ENCODE measurements at places on chromosomes 2 and 18. TPM values are rescaled to one million over a fixed set of nuclear protein-coding genes. Genes with fewer than 3 reads are reported as not detected.

DNA sequence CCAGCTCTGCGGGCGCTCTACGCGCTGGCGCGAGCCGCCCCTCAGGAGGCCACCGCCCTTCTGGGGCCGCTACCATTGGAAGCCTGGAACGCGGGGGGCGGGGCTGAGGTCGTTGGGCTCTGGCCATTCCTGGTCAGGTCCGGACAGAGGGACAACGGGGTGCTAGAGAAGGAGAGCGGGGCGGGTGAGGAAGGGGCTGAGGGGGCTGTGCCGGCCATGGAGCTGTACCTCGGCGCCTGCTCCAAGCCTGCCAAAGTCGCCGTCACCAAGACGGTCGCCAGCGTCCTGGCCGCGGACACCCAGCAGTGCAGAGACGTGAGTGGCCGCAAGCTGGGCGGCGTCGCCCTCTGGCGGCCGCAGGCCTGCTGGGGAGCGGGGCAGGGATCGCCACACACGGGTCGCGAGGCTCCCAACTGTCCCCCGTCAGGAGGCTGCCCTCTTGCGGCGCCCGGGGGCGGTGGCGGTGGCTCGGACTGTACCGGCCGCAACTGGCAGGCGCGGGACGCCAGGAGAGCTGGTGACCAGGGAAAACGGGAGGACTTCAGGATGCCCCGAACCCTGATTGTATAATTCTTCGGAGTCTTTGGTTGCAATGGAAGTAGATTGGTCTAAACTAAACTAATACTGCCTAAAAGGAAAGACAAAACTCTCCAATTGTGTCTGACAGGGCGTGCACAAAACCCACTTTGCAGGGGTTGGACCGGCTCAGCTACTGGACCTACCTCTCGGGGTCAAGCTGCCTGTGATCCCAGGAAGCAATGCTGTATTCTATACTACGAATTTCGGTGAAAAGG lies at the start of gene FSIP2:
Gene FSIP2 (plus strand): TSS at position 126 of the 794 bp plus-strand sequence. CDS start 91 bp downstream, at position 217.
- DNase-seq: peak; percentile 72

DNA sequence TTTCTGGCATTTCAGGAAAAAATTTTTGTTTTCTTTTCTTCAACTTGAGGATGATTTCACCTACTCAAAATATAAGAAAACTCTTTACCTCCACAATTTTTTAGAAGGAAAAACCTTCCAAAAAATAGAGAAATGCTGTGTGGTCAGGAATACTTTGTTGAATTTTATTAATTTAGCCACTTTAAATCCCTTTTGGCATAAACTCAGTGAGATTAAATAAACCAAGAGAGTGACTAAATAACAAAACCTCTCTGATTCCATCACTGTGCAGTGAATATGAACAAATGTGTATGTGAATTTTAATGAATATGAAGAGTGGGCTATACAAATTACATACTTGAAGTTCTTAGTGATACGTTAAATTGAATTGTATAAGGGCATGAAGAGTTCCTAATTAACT lies 25.8 kb upstream of the CYTIP start:
- DNase-seq: no peak

DNA sequence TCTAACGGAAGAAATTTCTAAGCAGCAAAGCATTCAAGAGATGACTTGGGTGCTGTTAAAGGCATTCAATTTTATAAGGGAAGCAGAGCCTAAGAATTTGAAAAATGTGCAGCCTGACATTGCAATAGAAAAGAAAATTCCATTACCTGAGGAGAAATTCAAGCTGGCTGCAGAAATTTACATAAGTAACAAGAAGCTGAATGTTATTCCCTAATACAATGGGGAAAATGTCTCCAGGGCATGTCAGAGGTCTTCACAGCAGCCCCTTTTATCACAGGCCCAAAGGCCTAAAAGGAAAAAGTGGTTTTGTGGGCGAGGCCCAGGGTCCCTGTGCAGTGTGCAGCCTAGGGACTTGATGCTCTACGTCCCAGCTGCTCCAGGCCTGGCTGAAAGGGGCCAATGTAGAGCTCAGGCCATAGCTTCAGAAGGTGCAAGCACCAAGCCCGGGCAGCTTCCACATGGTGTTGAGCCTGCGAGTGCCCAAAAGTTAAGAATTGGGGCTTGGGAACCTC lies 306.7 kb downstream of the RDH14 start:
- no peak for DNase-seq

GRCh38 chr2:227617316-227618230 lies at the start of gene SCYGR4:
TSS of gene SCYGR4 (plus strand) at chr2:227617498. CDS start at chr2:227617498, 0 bp downstream.
- DNase-seq: peak; percentile 9

DNA sequence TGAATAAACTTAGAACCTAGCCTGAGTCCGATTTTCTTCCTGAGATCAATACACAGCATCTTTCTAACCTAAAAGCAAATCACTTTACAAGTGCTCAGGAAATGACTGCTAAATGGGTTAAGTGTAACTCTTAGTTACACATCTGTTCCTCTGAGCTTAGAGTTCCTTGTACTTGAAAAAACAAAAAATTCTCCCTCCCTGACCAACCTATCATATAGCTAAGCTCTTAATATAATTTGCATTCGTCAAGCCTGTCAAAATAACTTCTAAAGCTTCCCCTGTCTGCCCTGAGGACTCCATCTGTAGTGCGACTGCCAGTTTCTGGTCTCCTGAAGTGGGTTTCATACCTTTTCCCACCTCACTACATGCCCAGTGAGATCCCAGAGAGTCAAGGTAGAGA lies 190.4 kb downstream of the NCK2 start:
- DNase-seq: no peak

GRCh38 chr2:46164529-46165301 lies 132.5 kb upstream of the EPAS1 start:
- peak; percentile 75 for DNase-seq

GRCh38 chr2:238898534-238899281 lies 50.8 kb downstream of the TWIST2 start:
- DNase-seq: no peak

GRCh38 chr2:206115026-206115578 lies 29.1 kb upstream of the INO80D start:
- no peak for DNase-seq

DNA sequence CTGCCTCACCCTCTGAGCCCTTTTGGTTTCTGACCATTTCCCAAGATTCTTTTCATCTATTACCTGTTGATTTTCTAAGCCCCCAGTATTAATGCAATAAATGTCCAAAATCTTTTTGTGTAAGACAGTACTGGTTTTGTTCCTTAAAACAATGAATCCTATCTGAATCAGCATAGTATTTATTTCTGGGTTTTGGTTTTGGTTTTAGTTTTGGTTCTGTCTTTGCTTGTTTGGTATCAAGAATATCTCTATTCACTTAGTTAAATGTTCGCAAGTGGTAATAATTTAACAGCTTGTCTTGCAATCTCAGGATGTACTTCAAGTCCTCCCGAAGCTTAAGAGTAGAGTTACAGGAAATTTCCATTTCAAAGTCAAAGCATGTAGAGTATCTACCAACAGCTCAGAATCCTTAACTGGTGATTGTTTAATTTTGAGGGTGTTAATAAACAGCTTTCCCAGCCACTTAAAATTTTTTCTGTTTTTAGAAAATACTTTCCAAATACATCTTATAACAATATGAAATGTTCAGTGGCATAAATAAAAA lies 67.7 kb upstream of the NEDD4L start:
- DNase-seq: no peak

DNA sequence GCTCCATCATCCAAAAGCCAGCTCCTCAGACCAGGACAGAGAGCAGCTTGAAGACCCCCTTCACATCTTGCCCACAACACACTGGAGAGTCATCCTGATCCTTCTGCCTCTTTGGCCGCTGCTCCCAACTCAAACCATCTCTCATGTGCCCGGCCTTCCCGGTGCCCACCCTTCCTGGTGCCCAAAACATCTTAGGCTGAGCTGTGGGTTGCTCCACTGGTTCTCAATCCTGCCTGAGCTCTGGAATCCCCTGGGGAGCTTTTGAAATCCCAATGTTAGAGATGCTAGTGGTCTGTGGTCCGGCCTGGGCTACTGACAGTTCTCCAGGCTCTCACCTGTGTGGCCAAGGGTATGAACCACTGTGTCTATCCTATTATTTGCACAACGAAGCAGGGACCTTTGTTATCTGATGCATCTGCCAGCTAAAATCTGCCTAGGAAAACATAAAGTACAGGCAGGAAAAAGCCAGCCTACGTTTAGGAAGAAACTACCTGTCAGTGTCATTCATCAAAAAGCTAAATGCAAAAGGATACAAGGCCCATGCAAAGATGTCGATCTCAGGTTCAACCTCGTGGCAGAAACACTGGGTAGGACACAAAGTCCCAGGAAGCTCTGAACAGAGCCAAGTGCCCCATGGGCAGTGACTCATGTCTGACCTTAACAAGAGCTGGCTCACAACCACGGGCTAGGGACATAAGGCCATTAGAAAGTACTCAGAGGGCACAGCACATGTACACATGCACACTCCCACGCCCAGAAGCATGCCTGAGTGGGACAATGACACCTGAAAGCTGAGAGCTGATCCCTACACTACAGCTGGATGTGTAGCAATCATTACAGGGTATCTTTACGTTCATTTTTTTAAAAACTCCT lies 30.8 kb downstream of the TBC1D8 start:
- peak; percentile 92 for DNase-seq

DNA sequence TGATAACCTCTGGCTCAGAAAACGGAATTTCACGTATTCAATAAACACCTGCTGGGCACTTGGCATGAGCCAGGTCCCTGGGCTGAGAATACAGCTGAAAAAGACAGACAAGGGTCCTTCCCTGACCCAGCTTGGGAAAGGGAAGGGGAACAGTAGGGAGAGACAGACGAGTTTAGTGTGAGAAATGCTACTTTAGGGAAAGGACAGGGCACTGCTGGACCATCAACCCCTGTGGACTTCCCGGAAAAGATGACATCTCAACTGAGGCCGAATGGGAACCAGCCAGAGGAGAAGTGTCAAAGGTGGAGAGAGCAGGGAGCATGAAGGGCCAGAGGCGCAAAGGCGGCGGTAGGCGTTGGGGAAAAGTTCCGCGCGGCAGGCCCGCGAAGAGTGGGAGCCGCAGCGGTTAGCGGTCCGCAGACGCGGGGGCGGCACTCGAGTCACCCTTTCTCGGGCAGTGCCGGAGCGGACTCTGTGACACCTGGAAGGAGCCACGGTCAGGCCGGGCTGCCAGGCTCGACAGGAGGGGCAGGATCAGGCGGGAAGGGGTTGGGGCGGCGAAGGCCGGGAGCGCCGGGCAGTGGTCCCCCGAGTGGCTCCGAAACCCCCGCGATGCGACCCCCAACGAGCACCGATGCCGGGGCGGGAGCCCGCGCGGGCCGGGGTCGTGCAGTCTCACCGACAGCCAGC lies 519 bp downstream of the TEX261 start:
- DNase-seq: peak; percentile 26

GRCh38 chr18:57776354-57776753 lies 26.8 kb downstream of the ATP8B1 start:
- DNase-seq: no peak

- DNase-seq: peak; percentile 23
Observed at GRCh38 chr2:238141541-238142318, 3.3 kb downstream of the KLHL30 start.

DNA sequence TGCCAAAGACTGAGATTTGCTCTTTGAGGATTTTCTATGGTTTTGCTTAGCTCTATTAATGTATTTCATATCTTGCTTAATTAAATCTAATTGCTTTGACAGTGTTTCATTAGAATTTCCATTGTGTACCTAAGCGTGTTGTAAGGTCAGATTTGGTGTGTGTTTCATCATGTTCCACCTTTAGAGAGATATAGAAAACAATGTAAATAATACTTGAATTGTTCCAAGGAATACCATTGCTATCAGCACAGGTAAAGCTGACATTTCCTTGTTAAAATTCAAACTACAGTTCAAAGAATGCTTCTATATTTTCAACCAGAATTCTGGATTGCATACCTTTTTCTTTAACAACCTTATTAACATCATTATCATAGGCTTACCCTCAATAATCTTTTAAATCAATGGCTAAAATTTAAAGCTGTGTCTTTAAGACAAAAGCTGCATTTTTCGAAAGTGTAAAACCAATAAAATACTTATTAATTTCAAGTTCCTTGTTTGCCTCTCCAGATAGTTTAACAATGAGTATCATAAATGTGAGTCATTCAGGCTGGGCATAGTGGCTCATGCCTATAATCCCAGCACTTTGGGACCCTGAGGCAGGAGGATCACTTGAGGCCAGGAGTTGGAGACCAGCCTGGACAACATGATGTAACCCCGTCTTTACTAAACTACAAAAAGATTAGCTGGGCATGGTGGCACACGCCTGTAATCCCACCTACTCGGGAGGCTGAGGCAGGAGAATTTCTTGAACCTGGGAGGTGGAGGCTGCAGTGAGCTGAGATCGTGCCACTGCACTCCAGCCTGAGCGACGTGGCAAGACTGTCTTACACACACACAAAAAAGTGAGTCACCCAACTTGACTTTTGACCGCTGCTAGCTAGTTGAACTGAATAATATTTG lies 188.0 kb upstream of the PKDCC start:
- no peak for DNase-seq

DNA sequence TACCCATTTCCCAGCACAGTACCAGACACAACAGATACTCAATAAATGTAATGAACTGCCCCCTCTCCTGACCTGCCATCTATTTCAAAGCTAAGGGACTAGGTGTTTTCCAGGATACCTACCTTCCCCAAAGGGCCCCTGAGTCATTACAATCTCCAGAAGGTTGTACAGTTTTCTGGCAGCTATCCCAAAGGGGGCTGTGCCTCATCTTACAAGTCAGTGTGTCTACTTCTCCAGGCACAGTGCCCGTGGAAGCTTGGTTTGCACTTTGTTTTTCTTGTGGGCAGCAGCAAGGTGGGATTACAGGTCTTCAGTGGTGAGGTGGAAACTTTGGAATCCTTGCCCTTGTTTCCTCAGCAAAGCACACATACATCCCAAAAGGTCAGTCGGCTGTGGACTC lies 62.8 kb upstream of the CYP26B1 start:
- no peak for DNase-seq

- DNase-seq: peak; percentile 48
Observed at GRCh38 chr2:3585261-3586109, 9.4 kb upstream of the COLEC11 start.

- DNase-seq: peak; percentile 86
Observed at GRCh38 chr2:209368914-209369313, 54.9 kb upstream of the MAP2 start.

- no peak for DNase-seq
Observed at GRCh38 chr2:164693834-164694233, 72.6 kb upstream of the GRB14 start.

- DNase-seq: no peak
Observed at GRCh38 chr2:232419245-232420072, 12.8 kb downstream of the ALPG start.

- DNase-seq: no peak
Observed at GRCh38 chr2:240628808-240629618, 3.7 kb downstream of the GPR35 start.

DNA sequence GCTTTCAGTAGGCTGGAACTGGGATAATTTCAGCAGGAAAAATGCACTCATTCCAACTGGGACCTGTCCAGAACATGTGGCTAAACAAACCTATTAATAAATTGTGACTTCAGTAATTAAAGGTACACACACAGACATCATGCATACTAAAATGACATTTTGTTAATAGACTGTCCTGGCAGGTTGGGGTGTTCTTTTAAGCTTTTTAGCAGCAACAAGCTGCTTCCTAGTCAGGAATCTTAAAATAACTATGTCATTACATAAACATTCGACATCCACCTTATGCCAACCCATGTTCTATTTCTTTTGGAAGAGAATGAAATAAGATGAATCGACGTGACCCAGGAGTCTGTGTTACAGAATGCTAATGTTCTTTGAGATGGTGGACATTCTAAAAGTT lies 435.7 kb downstream of the TXNL1 start:
- peak; percentile 34 for DNase-seq

GPR155 gene
- 1.4 TPM for total RNA-seq

C2orf15 gene
- 0.13 TPM for total RNA-seq

ALK gene
- total RNA-seq: not detected

ANO7 gene
- 1.0 TPM for total RNA-seq

LYG2 gene
- not detected for total RNA-seq

CXCR1 gene
- total RNA-seq: not detected

TLX2 gene
- total RNA-seq: not detected

CCDC150 gene
- 5.5 TPM for total RNA-seq

All from dermis microvascular lymphatic vessel endothelial cell (primary cell).